Skeletal muscle tissue (tissue), 5 donors: ENCODE measurements at places on chromosomes 11 and 22. TPM values are rescaled to one million over a fixed set of nuclear protein-coding genes. Genes with fewer than 3 reads are reported as not detected.

FAM111A gene
- total RNA-seq, result 17.2 TPM

ROM1 gene
- 1.6 TPM for total RNA-seq

C22orf31 gene
- total RNA-seq, result 1.6 TPM

PLEKHA7 gene
- 5.2 TPM for total RNA-seq

RASD2 gene
- 1.0 TPM for total RNA-seq

SEZ6L gene
- 0.52 TPM for total RNA-seq

SMC1B gene
- under 0.01 TPM for total RNA-seq

MIOX gene
- not detected for total RNA-seq

MSANTD2 gene
- 9.4 TPM for total RNA-seq

MICALL1 gene
- total RNA-seq, result 11.0 TPM

UBQLNL gene
- total RNA-seq, result under 0.01 TPM

HPX gene
- total RNA-seq, result 3.1 TPM

MS4A3 gene
- 6.8 TPM for total RNA-seq

TMEM9B gene
- 27.1 TPM for total RNA-seq

SCGB1D2 gene
- not detected for total RNA-seq

TMEM86A gene
- total RNA-seq, result 3.1 TPM
